Central memory CD4-positive, alpha-beta T cell (primary cell): ENCODE measurements at places on chromosomes 11 and 22.

DNA sequence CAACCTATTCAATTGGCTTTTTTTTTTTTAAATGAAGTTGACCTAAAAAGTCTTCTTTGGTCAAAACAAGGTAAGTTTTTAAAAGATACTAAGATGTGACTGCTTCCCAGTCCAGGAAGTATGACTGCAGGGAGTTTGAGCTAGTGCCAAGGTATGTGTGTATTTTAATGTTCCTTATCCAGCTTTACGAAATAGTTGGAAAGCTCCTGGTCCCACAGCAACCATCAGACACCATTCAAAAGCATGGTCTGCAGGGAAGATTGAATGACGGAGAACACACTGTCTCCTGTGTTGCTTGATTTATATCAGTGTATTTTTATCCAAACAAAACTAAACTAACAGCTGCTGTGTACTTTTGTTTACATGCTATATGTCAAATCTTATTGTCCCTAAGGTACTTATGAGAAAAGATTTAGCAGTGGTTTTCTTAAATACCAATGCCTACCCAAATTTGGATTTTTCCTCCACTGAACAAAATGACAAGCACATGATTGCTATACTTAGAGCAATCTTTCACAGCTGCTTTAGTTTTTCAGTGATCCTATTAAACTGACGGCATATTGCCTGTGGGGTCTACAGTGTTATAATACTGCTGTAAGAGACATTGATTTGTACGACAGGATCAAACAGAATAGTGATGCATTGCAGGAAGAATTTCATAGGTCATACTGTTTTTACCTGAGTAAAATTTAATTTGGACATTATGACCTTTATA is 122.9 kb downstream of the DCDC1 start:
- DNase-seq: no peak

- DNase-seq: no peak
Measured at GRCh38 chr22:25845985-25846745, 104.2 kb downstream of the MYO18B start.

DNA sequence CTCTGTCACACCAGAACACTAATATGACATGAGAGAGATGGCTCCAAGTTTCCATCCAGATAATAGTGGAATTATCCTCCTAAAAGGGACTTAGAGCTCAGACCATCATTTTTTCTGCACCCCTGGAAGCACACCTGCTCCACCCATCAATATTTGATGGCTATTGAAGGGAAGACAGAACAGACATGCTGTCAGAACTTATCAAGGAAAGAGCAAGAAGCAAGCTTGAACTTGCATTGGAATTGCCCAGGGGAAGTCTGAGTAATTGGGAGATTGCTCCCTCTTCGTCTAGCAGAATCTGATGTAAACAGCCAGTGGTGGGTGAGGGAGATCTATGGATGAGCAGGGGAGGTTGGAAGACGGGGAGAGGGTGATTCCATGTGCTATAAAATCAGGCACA is 874.4 kb upstream of the TENM4 start:
- no peak for DNase-seq

DNA sequence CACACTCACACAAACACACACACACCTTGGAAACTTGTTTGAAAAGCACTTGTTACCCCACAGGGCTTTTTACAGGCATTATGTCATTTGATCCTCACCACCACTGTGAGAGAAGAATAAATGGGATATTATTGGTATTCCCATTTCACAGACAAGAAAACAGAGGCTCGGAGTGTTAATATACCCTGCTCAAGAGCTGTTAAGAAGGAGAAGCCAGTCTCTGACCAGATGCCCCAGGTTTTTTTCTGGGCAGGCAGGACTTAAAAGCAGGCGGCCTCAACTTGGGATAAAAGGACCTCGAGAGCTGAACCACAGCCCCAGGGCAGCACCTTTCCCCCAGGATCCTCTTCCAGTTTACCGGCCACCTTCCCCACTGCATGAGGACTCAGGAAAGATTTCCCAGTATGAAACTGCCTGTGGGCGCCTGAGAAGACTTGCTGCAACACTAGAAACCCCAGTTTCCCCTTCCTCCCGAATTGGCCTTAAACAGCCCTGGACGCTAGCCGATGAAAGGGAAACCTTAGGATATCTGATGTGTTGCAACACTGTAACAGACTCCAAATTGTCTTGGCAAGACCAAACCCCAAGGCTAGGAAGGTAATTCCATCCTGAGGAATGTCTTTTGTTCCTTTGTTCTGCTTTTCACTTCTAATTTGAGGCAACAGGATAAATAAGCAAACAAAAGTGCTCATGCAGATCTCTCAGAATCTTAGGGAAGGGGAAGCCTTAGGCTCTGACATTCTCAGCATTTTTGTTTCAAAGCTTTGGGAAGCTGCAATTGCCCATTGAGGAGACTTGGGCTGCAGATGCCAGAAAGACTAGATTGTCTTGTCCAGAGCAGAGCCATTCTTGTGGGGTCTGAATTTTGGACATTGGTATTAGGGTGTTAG is 173.5 kb downstream of the TRIM29 start:
- DNase-seq: no peak

DNA sequence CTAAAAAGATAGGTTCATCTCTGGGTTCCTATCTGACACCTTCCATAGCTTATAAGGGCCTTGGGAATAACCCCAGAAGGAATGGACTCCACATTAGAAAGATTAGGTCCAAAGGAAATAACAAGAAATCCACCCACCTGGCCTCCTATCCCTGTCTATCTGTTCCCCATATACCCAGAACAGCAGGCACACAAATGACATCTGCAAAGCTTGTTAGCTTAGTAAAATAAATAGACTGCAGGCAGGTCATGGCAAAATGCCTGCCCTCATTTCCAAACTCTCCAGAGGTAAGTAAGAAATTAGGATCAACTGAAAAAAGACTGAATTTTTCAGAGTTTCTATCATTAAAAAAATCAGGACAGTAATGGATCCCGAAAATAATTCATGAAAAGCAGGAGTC is 489.5 kb downstream of the DLG2 start:
- DNase-seq: no peak

- DNase-seq: no peak
Measured at GRCh38 chr11:73099512-73100266, 42.4 kb downstream of the FCHSD2 start.

- no peak for DNase-seq
Measured at GRCh38 chr11:27058456-27058855, 17.8 kb downstream of the BBOX1 start.

- no peak for DNase-seq
Measured at GRCh38 chr11:41921746-41922390, 462.4 kb upstream of the LRRC4C start.

DNA sequence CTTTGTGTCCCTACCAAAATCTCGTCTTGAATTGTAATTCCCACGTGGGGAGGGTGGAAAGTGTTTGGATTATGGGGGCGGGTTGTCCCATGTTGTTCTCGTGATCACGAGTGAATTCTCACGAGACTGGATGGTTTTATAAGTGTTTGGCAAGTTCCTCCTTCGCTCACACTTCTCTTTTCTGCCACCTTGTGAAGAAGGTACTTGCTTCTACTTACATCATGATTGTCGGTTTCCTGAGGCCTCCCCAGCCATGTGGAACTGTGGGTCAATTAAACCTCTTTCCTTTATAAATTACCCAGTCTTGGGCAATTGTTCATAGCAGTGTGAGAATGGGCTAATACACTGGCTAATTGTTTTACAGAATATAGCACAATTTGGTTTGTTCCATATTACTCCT is 326.3 kb downstream of the GRM5 start:
- no peak for DNase-seq

DNA sequence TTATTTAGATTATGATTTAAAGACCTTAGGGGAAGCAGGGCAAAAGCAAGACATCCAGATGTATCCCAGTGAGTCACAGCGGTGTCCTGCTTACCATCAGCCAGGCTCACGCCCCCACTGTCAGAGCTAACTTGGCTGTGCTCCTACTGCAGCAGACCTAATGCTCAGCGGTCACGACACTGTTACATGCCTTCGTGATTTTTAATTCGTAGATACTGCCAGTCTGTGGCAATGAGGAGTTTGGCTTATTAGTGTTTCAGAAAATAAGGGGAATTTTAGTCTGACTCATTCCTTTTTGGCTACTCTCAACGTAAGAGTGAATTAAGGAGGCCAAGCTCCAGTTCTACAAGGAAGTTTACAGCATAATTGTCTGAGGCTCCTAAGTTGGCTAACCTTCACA is 22.7 kb downstream of the EFCAB6 start:
- DNase-seq: no peak

GRCh38 chr22:44024288-44024921 is at the start of gene PARVB:
PARVB (plus strand) TSS chr22:44024302; CDS start chr22:44024340, 38 bp downstream.
- DNase-seq: no peak

DNA sequence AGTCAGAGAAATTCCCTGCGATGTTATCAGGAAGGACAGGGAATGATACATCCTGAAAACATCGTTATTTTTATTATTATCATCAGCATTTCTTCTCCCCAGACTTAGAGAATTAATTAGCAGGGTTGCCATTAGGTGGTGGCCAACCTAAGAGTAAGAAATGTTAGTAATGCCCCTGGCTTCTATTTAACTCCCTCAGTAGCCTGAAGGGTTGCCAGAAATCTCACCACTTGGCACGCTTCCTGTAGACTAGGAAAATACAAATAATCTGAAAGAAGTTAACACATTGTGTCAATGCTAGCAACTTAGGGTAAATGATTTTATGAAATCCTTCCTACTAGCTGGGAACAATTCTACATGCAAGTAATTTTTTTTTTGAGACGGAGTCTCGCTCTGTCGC is 45.5 kb downstream of the ENDOD1 start:
- DNase-seq: no peak

- DNase-seq: peak; percentile 64
Measured at GRCh38 chr22:18075720-18076497, 1.9 kb upstream of the PEX26 start.
